ENCODE measurements at places on chromosomes 3 and 15.

GRCh38 chr15:59349680-59350420 lies 22.8 kb downstream of the MYO1E start:
- no peak overlapping the region for H3K4me3 ChIP-seq
- DNase-seq: no peak
- H3K36me3 ChIP-seq: no peaks in the 10 kb centered on the region

- H3K36me3 ChIP-seq: no peaks in the 10 kb centered on the region
- no peaks in the 10 kb centered on the region for H3K27me3 ChIP-seq
- DNase-seq: no peak
Observed at GRCh38 chr15:67700023-67700422, 125.3 kb upstream of the SKOR1 start.

DNA sequence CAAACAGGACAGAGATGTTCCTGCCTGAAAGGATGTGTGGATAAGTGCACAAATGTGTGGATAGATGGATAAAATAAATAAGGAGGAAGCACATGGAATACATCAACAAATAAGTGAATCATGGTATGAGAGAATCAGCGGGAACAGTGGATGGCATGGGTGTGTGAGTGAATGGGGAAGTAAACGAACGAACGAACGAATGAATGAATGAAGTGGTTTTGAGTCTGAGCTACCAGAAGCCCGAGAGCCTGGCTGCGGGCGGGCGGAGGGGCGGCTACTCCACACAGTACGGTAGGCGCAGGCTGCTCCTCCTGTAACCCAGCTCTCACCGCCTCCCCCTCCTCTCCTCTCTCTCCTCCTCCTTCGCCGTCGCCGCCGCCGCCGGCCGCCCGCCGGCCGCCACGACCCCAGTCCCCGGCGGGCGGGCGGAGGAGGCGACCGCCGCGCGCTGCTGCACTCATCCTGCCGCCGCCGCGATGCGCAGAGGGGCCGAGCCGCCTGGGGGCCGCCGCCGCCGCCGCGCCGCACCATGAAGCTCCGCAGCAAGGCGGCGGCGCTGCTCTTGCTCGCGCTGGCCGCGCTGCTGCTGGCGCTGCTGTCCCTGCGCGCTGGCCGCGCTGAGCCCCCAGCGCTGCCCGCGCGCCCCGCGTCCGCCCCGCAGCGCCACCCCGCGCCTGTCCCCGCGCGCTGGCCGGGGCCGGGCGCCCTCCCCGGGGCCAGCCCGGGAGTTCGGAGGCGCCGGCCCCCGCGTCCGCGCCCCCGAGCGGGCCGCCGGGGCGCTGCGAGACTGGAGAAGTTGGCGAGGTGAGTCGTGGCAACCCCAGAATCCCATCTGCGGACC lies at the start of gene GXYLT2:
Gene GXYLT2 (plus strand): TSS at position 342 of the 841 bp plus-strand sequence. CDS start 188 bp downstream, at position 530.
- no peaks in the 10 kb centered on the region for H3K36me3 ChIP-seq
- H3K4me3 ChIP-seq: peak within 1 kb of the TSS; percentile 36

- no peak overlapping the region for H3K4me3 ChIP-seq
- H3K27me3 ChIP-seq: no peaks in the 10 kb centered on the region
- H3K4me1 ChIP-seq: peaks cover 2% of the 10 kb centered on the region
- H3K36me3 ChIP-seq: no peaks in the 10 kb centered on the region
- DNase-seq: no peak
Observed at GRCh38 chr3:136955813-136956212, 2.0 kb upstream of the IL20RB start.

DNA sequence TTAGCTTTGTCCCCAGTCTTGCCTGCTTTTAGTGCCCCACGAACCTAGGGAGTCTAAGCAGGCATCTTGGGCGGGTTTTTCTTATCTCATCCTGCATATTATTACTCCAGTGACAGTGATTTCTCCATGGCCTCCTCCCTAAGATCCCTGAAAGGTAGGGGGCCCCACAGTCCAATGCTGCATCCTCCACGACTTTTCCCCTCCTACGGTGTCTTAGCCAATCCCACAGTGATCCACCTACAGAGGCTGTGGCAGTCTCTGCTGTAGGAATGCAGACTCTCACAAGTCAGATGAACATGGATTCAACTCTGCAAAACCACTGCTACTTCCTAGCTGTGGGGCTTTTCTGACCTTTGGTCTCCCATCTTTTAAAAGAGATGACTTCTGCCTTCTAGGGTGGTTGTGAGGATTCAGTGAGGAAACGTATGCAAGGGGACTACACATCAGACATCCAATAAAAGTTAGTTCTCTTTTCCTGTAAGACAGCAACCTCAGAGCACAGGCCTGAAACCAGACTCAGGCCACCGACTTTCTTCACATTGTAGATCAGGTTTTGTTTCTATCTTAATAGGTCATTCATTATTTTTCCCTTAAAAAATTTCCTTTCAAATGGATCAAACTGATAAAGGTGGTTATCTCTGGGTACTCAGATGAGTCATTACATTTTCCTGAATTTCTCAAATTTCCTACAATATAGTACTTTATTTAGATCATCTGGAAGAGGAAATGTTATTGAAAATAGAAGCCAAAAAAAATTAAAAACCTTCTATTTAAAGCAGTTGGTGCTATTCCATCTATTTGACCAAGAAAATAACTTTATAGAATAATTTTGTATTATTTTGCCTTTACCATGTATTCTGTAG lies 23.2 kb downstream of the ILDR1 start:
- H3K4me3 ChIP-seq: no peak overlapping the region
- H3K4me1 ChIP-seq: peaks cover 2% of the 10 kb centered on the region
- no peaks in the 10 kb centered on the region for H3K27me3 ChIP-seq
- no peaks in the 10 kb centered on the region for H3K36me3 ChIP-seq
- no peak for DNase-seq

GRCh38 chr15:57389991-57390390 lies 13.7 kb downstream of the CGNL1 start:
- H3K36me3 ChIP-seq: no peaks in the 10 kb centered on the region
- H3K27me3 ChIP-seq: no peaks in the 10 kb centered on the region
- no peak overlapping the region for H3K27ac ChIP-seq
- H3K4me1 ChIP-seq: peaks cover 13% of the 10 kb centered on the region

- H3K27me3 ChIP-seq: no peaks in the 10 kb centered on the region
- H3K4me3 ChIP-seq: no peak overlapping the region
Observed at GRCh38 chr3:32310918-32311839, 72.7 kb downstream of the CMTM8 start.

DNA sequence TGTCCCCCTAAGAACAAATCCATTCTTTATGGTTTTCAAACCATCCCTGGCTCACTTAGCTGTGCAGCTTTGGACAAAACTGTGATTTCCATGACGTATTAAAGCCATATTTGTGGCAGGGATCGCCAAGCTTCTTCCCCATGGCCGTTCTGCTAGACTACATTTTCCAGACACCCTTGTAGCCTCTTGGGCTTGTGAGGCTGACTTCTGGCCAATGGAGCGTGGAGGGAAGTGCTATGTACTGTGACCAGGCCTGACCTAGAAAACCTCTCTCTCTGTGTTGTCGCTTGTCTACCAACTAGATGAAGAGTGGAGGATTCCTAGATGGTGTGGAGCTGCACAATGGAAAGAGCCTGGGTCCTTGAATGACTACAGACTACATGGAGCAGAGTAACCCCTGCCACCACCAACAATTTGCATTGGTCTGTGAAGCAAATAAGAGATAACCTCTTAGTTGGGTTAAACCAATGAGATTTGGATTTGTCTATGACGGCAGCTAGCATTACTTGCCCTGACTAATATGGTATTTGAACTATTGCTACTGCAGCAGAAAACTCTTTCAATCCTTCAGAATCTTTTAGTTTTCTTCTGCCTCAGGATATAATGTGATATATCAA lies 22.1 kb upstream of the MGLL start:
- DNase-seq: no peak
- no peaks in the 10 kb centered on the region for H3K36me3 ChIP-seq
- H3K4me1 ChIP-seq: no peaks in the 10 kb centered on the region
- no peak overlapping the region for H3K27ac ChIP-seq
- H3K4me3 ChIP-seq: no peak overlapping the region

GRCh38 chr3:160676547-160677303 lies at the start of gene ARL14:
Gene ARL14 (plus strand): TSS chr3:160677160. CDS start chr3:160677347, 187 bp downstream.
- no peak for DNase-seq
- no peaks in the 10 kb centered on the region for H3K27me3 ChIP-seq
- no peak within 1 kb of the TSS for H3K27ac ChIP-seq
- no peaks in the 10 kb centered on the region for H3K4me1 ChIP-seq
- no peaks in the 10 kb centered on the region for H3K36me3 ChIP-seq

- DNase-seq: peak; percentile 27
- no peaks in the 10 kb centered on the region for H3K4me1 ChIP-seq
- H3K4me3 ChIP-seq: no peak overlapping the region
- no peaks in the 10 kb centered on the region for H3K27me3 ChIP-seq
Observed at GRCh38 chr3:98612587-98612986, 19.2 kb upstream of the CPOX start.
